ENCODE measurements at places on chromosomes 4 and X.

- DNase-seq: no peak
Measured at GRCh38 chrX:11450354-11450753, 157.1 kb downstream of the AMELX start.

- DNase-seq: no peak
Measured at GRCh38 chr4:77286906-77287305, 129.9 kb downstream of the CCNG2 start.

GRCh38 chrX:44303119-44303518 is 40.4 kb downstream of the EFHC2 start:
- DNase-seq: peak; percentile 25

GRCh38 chrX:136028383-136028984 is 43.2 kb downstream of the SLC9A6 start:
- DNase-seq: peak; percentile 33

GRCh38 chr4:155552180-155552579 is 114.5 kb upstream of the GUCY1A1 start:
- DNase-seq: no peak

DNA sequence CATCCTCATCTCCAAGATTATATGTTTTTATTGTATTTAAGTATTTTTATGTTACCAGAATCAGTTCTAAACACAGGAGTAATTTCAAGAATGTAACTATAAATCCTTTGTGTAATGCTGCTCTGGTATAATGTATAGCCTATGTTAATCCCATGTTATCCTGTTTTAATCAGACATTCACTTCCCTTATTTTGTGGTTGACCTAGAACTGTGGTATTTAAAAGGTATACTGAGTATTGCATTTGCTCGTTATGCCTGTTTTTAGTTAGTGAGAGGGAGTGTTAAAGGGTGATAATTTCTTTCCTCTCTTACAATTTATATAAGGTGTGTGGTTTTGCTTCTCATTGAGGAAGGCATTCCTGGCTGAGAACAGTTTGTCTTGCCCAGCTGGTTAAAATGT is 26.2 kb downstream of the MTM1 start:
- no peak for DNase-seq

DNA sequence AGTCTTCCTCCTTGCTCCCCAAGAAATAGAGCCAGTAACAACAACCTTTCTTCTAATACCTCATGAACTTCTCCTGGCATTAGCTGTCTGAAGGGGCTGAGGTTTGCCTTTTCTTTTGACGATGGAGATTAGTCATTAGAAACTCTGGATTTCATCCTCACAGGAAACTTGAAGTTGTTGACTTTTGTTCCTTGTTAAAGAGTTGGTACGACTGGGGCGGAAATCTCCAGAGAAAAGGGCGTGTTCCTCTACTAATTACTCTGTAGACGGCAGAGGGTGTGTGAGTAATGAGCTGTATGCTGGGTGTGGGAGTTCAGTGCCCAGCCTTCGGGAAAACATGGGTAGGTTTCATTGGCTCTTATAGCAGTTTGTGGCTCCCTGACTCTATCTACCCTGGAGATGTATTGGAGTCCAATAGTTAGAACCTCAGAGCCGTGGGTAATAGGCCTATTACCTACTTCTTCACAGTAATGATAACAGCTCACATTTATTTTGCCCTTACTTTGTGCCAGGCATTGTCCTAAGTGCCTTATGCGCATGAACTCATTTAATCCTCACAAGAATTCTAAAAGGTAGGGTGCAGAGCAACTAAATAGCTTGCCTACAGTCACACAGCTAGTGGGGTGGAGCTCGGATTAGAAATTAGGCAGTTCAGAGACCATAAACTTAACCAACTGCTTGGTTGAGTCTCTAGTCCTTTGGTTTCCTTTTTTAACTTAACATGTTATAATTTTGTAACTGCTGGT is 23.4 kb downstream of the TMEM164 start:
- no peak for DNase-seq

- DNase-seq: no peak
Measured at GRCh38 chr4:78779280-78779679, 3.1 kb downstream of the BMP2K start.

GRCh38 chr4:7768736-7769135 is 170.9 kb downstream of the AFAP1 start:
- DNase-seq: no peak

GRCh38 chrX:12013211-12013618 is 125.1 kb upstream of the FRMPD4 start:
- DNase-seq: no peak

GRCh38 chrX:16743604-16744325 is 24.4 kb downstream of the SYAP1 start:
- no peak for DNase-seq

- DNase-seq: no peak
Measured at GRCh38 chr4:177901786-177902185, 459.5 kb upstream of the AGA start.

DNA sequence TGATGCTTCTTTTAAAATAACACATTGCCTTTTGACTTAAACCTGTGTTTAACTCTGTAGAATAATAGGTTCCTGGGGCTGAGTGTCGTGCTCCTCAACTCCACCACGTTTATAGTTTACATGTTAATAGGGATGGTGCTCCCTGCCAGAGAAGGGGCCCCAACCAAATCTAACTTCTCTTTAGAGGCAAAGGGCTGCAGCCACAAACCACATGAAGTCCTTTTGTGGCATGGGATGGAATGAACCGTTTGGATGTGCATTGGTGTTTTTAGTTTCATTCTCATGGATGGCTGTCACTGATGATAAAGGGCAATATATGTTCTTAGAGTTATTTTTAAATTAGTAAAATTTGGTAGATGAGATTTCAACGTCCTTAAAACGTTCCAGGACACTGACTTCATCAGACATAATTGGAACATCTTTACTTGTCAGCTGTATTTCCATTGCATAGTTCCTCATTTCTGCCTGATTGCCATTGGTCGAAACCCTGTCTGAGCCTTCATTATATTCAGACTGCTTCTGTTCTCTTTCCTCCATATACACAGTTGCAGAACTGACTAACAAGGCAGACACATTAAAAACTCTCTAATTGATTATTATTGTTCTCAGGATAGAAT is 60.4 kb upstream of the HPF1 start:
- DNase-seq: no peak

DNA sequence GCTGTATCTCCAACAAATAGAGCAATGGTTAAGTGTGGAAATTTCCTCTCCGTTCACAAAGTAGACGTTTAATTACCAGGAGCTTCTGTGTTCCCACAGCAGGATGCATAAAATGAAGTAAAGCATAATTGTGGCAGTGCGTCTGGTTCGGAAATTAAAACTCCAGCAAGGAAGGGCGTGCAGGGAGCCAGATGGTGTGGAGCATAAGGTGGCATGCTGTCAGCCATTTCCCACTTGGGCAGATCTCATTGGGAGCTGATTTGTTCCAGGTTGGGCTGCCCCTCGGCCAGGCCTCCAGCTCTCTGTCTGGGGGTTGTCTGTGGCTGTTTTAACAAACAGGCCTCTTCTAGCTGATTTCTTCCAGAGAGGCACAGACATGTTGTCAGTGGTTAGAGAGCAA is 182.1 kb upstream of the CLNK start:
- no peak for DNase-seq

GRCh38 chrX:56783996-56784620 is 55.1 kb downstream of the NBDY start:
- no peak for DNase-seq

DNA sequence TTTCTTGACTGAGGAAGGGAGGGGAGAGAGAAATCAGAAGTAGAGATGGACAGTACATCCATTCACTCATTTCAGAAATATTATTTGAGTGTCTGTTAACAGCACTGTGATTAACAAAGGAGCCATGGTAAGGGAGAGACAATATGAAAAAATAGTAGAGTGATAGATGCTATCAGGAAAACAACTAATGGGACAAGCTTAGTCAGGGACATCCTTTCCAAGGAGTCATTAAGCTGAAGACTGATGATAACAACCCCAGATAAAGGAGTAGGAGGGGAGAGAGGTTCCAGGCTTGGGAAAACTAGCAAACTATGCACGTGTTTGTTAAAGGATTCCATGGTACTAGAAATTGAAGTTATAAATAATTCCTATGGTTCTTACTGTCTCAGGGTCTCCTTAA is 122.2 kb downstream of the CBR4 start:
- DNase-seq: no peak

DNA sequence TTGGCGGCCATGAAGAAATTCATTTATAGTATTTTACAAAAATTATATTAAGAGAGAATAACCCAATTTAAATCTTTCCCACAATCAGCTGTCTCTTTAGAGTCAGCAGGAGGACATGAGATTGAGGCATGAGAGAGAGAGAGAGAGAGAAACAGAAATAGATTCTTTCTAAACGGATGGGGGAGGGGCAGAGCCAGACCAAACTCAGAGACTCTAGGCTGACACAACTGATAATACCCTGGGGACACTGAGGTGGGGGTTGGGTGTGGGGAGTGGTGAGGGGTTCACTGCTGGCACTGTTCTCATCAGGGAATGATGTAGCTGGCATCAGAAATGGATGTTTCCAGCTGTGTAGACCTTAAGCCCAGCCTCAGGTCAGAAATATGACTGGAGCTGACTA is 20.5 kb upstream of the HOPX start:
- no peak for DNase-seq

DNA sequence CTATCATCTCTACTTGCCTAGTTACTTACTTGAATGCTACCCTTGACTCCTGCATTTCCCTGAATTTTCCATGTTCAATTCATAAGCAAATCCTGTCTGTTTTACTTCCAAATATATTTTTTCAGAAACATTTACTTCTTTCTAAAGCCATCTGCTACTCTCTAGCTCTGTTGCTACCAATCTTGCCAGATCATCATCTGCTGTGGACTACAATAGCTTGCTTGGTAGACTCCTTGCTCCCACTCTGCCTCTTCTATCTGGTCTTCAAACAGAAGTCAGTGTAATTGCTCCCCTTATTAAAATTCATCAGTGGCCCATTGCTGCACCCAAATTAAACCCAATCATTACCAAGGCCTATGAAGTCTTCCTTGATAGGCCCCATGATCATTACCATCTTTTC is 151.6 kb upstream of the HPGD start:
- DNase-seq: no peak

- no peak for DNase-seq
Measured at GRCh38 chr4:40969501-40969900, 219.7 kb downstream of the NSUN7 start.

- DNase-seq: no peak
Measured at GRCh38 chrX:32987142-32987541, 224.2 kb downstream of the DMD start.

GRCh38 chrX:109760209-109760921 is 27.3 kb upstream of the ACSL4 start:
- DNase-seq: no peak
